Cardiac ventricle fibroblast (primary cell): ENCODE measurements at places on chromosomes 4 and X. TPM values are rescaled to one million over a fixed set of nuclear protein-coding genes. Genes with fewer than 3 reads are reported as not detected.

The NOP14 gene
- 23.8 and 25.5 TPM in 2 replicates for total RNA-seq

The ANOS1 gene
- 4.4 and 5.6 TPM in 2 replicates for total RNA-seq

The GPR34 gene
- total RNA-seq, result not detected in 2 replicates

The SHROOM4 gene
- 2.5 and 3.2 TPM in 2 replicates for total RNA-seq

The CDS1 gene
- total RNA-seq, result 0.24 and 0.56 TPM in 2 replicates

The MSN gene
- total RNA-seq, result 172 and 182 TPM in 2 replicates

The TMEM192 gene
- total RNA-seq, result 8.2 and 12.9 TPM in 2 replicates

The PLP1 gene
- total RNA-seq, result 4.9 and 9.0 TPM in 2 replicates

The UGT2B11 gene
- total RNA-seq, result not detected in 2 replicates

The TMEM156 gene
- total RNA-seq, result 0.49 TPM in 1 of 2 replicates, not detected in the other

The ZFP92 gene
- total RNA-seq, result 0.06 TPM in 1 of 2 replicates, not detected in the other
